Sigmoid colon (tissue), 7 donors: ENCODE measurements at places on chromosomes 5 and 9. TPM values are rescaled to one million over a fixed set of nuclear protein-coding genes. Genes with fewer than 3 reads are reported as not detected.
A peak's percentile ranks its signal among the peaks of the same experiment; 100 is the strongest.

DNA sequence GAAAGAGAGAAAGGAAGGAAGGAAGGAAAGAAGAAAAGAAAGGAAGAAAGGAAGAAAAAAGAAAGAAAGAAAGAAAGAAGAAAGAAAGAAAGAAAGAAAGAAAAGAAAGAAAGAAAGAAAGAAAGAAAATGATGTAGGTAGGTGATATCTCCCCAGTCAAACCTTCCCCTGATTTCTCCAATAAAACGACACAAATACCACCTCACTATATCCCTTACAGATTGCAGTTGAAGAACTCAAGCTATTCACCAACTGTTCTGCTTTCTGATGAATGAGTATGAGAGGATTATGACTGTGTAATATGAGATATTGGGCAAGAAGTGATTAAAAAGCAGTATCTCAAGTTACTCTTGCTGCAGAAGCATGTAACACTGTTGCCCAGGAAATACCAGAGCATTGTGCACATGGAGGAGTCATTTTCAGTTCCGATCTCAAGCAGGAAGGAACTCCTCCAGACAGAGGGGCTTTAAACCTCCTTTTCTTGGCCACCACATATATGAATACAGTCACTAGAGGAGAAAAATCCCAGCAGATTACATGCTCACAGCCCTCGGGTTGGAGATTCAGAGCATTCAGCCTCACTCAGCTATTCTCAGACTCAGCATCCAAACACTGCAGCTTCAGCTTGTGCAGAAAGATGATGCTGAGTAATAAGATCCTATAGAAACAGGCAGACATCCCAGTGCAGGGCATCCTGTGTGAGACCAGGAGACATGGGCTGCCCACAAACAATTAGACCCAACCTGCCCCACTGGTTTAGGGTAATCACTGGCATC is 61.4 kb downstream of the UGCG start:
- no peak for DNase-seq

The TUSC1 gene
- 19.4 TPM for total RNA-seq

The C9orf152 gene
- total RNA-seq = not detected

DNA sequence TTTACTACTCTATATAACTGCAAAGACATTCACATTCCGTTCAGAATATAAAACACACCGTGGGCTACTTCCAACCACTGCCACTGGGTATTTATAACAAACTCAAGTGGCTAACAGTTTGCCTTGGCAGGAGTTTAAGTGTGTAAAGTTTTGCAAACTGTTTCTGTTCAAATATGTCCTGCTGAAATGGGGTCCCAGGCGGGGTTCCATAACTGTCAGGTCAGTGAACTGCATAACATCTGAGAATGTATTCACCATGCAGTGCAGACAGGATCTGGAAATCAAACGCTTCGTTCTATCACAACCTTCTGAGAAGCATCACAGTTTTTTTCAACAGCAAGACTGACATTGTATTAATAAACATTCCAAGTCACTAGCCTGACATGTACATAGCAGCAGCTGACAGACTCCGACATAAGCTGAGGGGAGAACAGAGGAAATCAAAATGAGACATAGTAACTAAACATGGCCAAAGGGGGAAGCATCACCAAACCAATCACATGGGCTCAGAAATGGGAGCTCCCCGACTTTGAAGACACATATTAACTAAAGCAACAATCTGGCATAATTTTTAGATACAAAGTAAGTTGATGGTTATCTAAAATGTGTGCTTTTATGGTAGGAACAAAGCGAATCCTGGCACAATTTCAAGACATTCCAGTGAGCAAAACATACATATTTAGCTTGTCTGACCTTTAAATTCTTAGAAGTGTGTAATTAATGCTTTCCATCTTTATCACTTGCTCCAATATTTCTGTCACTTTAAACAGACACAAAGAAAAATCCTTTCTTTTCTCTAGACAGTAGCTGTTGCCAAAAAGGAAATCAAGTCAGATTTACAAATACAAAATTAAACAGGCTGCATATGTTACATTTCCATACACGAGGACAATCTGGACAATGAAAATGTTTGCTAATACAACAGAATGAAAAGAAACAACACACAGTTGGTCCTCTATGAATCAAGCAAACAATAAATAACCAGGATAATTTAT is 156.8 kb downstream of the MAPKAP1 start:
- DNase-seq = peak; percentile 74

- DNase-seq = no peak
These were observed 600.7 kb upstream of the SGCD start for GRCh38 chr5:155726267-155726666.

DNA sequence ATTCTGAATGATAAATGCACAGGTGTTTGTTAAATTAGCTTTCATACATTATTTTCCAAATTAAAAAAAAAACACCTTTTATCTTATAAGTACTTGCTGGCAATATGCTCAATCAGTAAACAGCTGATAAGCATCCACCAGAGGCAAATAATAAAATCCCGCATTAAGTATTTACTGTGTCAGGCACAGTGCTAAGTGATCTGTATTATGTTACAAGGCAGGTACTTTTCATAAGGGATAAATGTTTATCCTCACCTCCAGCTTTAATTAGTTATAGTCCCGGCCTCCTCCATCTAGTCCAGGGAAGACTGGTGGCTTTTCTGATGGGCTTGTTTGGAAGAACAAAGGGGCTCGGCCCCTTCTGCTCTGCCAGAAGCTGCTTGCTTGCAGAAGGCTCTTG is 40.1 kb downstream of the PFDN1 start:
- DNase-seq = no peak

DNA sequence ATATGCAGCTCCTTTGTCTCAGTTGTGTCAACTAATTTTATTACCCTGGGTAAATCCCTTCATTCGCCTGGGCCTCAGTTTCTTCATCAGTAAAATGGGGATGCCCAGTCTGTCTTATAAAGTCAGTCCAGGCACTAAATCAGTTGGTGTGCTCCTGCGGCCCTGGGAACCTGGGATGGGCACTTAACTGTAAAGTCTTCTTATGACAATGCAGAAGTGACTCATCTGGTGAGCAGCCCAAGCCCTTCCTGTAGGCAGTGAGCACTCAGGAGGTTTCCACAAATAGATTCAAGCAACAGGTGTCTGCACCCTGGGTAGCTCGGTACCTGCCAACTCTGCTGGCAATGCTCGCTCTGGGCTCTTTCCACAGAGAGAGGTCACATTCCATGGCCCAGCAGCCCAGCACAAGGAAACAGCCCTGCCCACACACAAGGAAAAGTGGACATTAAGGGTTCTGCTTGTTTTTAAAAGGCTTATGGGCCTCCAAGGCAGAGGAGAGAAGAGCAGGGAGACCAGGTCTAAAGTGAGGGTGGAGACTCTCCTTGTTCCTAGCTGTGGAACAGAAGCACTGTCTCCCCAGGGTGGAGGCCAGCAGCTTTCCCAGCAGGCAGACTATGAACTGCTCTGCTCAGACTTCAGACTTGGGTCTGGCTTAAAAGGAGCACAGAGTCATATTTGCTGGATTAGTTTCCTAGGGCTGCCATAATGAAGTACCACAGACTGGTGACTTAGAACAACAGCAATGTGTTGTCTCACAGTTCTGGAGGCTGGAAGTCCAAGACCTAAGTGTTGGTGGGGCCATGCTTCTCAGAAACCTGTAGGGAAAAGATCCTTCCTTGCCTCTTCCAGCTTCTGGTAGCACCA is 89.7 kb upstream of the ADRA1B start:
- no peak for DNase-seq

DNA sequence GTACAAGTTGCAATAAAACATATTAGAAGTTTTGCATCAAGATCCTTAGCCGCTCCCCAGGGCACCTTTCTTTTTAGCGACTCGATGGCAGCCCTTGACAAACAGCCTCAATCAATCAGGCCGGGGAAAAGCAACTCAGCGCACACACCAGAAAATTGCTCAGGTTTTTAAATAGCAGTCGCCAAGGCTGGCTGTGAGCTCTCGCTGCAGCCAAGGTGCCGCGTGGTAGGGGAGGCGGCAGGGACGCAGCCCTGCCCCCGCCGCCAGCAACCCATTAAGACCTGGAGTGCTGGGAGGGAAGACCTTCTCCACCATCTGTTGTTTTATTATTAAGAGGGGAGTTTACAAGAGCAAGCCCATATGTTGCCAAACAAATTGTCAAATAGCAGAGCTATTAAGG is 22.6 kb downstream of the ASS1 start:
- no peak for DNase-seq

DNA sequence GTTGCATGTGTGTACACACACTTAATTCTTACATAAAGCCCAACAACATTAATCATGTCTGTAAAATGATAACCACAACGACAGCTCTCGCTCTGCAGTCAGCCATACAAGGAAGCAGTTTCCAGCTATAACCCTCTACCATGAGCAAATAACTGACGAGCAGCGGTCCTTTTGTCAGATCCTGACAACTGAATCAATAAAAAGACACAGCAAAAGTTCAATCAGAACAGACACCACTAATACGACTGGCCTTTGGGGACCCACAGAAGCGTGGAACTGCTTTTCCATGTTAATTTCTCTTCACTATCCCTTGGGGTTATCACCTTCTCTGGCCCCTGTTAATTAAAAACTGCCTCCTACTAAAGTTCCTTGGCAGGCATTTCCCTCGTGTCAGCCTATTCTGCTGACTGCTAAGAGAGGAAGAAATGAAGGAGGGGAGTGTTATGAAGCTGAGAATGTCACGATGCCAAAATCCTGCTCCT is 722.8 kb upstream of the GRAMD2B start:
- DNase-seq = no peak

The CDH9 gene
- not detected for total RNA-seq

- no peak for DNase-seq
These were observed 2.9 kb upstream of the AGXT2 start for GRCh38 chr5:35050541-35051126.

DNA sequence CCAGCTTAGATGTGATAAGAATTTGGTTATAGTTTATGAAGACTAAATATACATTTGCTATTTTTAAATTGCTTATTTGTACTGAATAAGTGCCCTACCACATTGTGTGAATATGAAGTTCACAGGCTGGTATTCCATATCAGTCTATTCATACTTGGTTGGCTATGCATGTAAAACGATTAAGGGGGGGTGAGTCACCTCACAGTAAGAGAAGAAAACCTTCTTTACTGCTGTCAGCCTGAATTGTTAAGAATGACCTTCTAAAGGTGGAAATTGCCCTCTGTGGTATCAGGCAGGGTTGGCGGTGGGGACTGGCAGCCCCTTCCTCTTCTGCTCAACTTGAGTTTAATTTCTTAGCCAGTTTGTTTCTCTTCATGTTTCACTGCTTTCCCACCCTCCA is 127.0 kb upstream of the RPS23 start:
- DNase-seq = no peak

- DNase-seq = no peak
These were observed 445.5 kb upstream of the CDH10 start for GRCh38 chr5:25090275-25090674.

The STC2 gene
- 9.9 TPM for total RNA-seq

DNA sequence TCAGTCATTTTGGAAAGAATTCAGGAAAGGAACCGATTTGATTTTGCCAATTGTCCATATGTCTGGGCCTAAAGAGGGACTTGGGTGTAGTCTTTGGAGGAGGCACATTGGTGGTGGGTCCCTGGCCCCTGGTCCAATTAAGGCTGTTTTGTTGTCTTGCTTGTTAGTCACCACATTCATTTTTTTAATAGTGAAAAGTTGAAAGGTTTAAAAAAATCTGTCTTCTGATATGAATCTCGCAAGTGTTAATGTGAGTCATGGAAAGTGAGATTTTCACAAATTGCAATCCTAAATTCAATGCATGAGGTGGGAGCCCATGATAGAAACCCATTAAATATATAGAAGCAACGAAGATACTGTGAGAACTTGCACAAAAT is 165.9 kb upstream of the OTULINL start:
- DNase-seq = no peak

DNA sequence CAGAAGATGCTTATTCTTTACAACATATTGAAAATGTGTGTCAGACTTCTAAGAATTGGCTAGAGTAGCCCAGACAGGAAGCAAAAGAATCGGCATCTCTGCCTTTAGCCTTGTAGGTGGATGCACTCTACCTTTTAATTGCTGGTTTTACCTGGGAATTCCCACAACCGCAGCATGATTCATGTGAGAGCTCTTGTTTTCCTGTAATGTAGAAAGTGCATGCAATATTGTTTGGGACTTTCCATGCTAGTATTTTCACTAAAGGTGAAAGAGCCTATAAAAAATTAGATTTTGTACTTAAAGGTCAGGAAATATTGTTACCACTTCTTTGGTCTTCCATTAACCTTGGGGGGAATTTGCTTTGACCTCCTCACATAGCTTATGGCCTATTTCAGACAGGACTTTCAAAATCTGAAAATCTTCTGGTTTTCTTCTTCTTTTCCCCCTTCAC is 89.8 kb downstream of the NTRK2 start:
- DNase-seq = no peak

The TJP2 gene
- total RNA-seq = 27.8 TPM

The MYOT gene
- 32.4 TPM for total RNA-seq

The EPB41L4A gene
- 75.3 TPM for total RNA-seq

GRCh38 chr9:77980622-77981021 is 51.0 kb downstream of the GNAQ start:
- no peak for DNase-seq

The SPINK5 gene
- not detected for total RNA-seq

GRCh38 chr5:146073239-146073900 is 32.0 kb downstream of the PLAC8L1 start:
- DNase-seq = no peak

- DNase-seq = no peak
These were observed 180.2 kb downstream of the DENND1A start for GRCh38 chr9:123749580-123750202.

- no peak for DNase-seq
These were observed 7.0 kb downstream of the CENPP start for GRCh38 chr9:92332577-92333281.

- DNase-seq = no peak
These were observed 318.0 kb upstream of the PUM3 start for GRCh38 chr9:3161912-3162311.

The INSL4 gene
- not detected for total RNA-seq

The TMEM252 gene
- total RNA-seq = not detected

DNA sequence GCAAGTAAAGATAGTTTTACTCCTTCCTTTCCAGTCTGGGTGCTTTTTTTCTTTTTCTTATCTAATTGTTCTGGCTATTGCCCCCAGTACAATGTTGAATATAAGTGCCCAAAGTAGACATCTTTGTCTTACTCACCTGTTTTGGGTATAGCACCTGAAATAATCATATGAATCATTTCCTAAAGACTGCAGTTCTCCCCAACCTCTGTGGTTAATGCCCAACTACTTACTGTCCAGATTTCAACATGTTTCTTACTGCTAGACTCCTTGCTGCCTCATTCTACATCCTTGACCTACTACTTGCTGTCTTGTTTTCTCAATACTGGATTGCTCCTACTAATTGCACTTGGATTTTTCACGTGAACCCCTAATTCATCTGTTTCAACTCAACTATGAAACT is 8.8 kb upstream of the HSDL2 start:
- no peak for DNase-seq

- DNase-seq = peak; percentile 28
These were observed 19.2 kb downstream of the IRF1 start for GRCh38 chr5:132471151-132471907.

The THG1L gene
- total RNA-seq = 23.9 TPM
